Left renal pelvis (tissue), 4 donors: ENCODE measurements at places on chromosomes 6 and 20.
A peak's percentile ranks its signal among the peaks of the same experiment; 100 is the strongest.

- DNase-seq: no peak
Measured at GRCh38 chr20:39849664-39850063, 839.4 kb downstream of the MAFB start.

GRCh38 chr6:119313937-119314884, 35.4 kb downstream of the MAN1A1 start:
- no peak for DNase-seq

- no peak for DNase-seq
Measured at GRCh38 chr6:108294297-108294726, 542 bp upstream of the AFG1L start.

- no peak for DNase-seq
Measured at GRCh38 chr20:41425180-41425884, 58.7 kb upstream of the EMILIN3 start.

GRCh38 chr20:46767127-46767761, 57.8 kb downstream of the SLC2A10 start:
- DNase-seq: no peak

DNA sequence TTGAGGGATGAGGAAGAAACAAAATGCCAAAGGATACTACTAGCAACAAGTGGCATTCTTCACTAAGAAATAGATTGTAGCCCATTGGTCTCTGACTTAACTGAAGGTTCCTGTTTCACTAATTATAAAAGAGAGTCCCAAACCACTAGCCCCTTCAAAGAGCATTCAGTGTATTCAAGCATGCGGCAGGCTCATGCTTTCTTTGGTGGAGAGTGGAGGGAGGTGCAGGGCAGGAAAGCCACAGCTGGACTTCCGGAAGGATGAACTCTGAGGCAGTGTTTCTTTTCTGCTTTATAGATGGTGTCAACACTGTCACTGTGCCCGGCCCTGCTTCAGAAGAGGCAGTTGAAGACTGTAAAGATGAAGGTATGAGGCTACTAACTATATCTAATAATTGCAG, 636.1 kb downstream of the KIF16B start:
- DNase-seq: no peak

- DNase-seq: no peak
Measured at GRCh38 chr20:9839626-9840025, 750 bp upstream of the PAK5 start.

GRCh38 chr6:1212919-1213318, 99.0 kb upstream of the FOXQ1 start:
- DNase-seq: no peak

- peak; percentile 51 for DNase-seq
Measured at GRCh38 chr6:89117211-89118108, at the start of gene SRSF12. Gene SRSF12, minus strand, starts transcription at chr6:89118071. Its CDS starts 184 bp downstream, at chr6:89117887.

DNA sequence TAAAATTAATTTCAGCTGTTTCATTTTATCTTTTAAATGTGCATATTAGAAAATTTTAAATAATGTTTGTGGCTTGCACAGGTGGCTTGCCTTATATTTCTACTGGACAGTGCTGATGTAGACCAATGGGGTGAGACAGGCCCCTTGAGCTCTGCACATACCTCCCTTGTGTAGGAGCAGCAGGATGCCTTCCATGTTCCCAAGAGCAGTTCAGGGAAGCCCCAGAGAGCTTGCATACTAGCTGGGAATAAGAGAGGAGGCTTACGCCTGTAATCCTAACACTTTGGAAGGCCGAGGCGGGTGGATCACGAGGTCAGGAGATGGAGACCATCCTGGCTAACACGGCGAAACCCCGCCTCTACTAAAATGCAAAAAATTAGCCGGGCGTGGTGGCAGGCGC, 61.4 kb downstream of the RFPL4B start:
- no peak for DNase-seq

DNA sequence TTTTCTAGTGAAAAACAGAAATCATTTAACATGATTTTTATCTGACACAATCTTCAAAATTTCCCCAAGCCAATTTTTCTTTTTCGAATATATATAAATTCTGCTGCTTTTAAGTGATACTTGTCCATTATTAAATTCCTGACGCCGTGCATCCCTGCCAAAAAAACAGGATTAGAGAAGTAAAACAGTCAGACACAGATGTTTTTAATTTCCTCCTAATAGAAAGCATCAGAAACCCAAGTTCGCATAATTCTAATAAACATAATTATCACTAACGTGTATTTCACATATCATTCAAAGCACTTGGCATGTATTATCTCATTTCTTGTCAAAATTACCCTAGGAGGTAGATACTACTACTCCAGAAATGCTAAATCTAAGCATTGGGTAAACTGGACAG, 179.5 kb downstream of the ZFP64 start:
- DNase-seq: no peak

DNA sequence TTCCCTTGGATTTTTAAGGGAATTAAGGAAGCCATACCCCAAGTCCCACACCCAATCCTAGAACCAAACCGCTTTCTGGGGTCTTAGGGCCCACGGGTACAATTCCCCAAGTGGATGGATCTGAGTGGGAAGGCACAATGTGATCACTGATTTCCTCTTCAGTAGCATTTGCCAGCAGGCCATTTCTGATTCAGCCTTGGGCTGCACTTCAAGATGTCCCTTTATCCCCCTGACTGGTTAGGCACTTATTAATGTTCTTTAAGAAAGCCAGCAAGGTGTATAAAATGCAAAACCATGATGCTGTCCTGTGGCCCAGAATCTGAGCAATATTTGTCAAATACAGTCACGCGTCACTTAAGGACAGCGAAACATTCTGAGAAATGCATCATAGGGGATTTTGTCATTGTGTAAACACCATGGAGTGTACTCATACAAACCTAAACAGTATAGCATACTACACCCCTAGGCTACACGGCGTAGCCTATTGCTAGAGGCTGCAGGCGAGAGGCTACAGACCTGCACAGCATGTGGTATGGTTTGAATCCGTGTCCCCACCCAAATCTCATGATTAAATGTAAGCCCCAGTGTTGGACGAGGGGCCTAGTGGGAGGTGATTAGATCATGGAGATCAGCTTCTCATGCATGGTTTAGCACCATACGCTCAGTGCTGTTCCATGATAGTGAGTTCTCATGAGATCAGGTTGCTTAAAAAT, 234.2 kb downstream of the NRN1 start:
- DNase-seq: no peak

GRCh38 chr6:111559188-111560097, 46.2 kb downstream of the TRAF3IP2 start:
- DNase-seq: no peak

DNA sequence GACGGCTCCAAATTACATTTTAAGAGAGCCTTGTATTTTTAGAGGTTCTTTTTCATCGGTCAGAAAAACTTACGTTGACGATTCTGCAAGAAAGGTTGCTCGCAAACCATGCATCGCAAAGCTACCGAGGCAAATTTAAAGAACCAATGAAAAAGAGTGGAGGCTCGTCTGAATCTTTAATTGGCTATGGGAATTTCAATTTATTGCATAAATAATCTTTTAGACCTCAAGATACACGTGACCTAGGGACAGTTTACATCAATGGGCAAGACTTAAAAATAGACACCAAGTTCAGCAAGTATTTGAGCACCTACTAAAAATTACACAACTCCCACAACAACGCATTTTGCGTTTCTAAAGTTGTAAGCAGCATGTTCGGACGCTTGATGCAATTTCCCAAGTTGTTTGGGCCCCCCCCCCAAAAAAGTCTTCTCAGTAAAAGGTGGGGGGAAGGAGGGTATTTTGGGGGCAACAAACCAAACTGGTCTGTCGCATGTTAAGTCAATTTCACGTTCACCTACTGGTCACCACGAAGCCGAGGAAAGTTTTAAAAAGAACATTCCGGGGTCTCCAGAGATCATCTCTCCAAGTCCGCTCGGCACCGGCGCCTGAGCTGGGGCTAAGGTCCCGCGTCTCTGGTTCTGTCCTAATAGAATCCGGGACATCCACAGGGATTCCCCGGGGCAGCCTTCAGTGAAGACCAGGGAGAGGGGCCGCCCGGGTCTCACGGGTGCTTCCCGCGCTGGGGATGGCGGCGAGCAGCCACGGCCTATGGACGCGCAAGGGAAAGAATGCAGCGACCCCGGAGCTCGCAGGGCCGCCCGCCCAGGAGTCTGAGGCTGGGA, 851 bp downstream of the SNX5 start:
- DNase-seq: no peak

- DNase-seq: no peak
Measured at GRCh38 chr6:150149146-150149545, 6.3 kb downstream of the PPP1R14C start.

- no peak for DNase-seq
Measured at GRCh38 chr6:135226537-135226936, 45.4 kb downstream of the MYB start.

GRCh38 chr6:163811317-163811716, 396.8 kb downstream of the QKI start:
- DNase-seq: no peak

DNA sequence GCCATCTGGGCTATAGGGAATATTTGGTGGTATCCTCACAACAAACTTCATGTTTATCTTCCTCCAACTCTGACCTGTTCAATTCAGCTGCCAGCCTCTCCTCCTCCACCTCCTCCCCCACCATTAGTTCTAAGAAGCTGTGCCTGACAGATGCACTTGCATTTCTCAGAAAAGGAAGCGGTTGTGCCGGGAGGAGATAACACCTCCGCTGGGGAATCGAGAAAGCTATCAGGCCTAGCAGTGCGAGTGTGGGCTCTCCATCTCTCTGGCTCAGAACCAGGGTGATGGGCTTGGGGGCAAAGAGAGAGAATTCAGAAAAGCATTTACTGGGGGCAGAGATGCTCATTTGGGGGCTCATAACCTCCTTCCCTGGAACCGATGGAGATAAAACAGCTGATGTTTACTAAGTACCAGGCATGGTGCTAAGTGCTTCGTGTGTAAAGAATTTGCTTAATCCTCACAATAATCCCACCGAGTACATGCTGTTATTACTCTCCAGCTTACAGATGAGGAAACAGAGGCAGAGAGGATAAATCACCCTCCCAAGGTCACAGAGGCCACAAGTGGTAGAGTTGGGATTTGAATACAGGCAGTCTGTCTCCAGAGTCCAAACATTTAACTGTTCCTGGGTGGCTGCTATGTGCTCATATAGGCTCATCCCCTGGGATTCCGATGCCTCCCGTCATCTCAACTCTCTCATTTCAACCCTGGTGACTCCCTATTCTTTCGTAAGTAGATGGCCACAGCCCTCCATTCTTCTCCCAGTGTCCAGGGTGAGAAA, 38.3 kb downstream of the COX4I2 start:
- DNase-seq: no peak

- no peak for DNase-seq
Measured at GRCh38 chr6:138278326-138278725, 60.0 kb upstream of the PBOV1 start.

DNA sequence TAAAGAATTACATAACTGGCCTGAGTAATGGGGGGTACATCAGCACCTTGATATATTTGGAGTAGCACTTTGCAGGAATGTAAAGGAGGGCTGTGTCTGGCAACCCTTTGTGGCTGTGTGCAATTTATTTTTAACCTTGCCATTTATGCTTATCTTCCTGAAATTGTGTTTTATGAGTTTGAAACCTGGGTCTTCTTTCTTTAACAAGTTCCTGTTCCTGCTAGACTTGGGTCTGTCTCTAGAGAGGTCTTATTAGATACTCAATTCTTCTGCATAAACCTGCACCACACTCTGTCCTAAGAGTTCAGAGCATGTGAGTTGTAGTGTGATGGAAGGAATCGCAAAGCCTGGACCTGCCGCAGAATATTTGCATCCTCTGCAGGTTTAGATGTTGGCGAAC, 181.0 kb downstream of the JARID2 start:
- no peak for DNase-seq

GRCh38 chr6:41692730-41693129, 42.7 kb downstream of the TFEB start:
- DNase-seq: no peak

DNA sequence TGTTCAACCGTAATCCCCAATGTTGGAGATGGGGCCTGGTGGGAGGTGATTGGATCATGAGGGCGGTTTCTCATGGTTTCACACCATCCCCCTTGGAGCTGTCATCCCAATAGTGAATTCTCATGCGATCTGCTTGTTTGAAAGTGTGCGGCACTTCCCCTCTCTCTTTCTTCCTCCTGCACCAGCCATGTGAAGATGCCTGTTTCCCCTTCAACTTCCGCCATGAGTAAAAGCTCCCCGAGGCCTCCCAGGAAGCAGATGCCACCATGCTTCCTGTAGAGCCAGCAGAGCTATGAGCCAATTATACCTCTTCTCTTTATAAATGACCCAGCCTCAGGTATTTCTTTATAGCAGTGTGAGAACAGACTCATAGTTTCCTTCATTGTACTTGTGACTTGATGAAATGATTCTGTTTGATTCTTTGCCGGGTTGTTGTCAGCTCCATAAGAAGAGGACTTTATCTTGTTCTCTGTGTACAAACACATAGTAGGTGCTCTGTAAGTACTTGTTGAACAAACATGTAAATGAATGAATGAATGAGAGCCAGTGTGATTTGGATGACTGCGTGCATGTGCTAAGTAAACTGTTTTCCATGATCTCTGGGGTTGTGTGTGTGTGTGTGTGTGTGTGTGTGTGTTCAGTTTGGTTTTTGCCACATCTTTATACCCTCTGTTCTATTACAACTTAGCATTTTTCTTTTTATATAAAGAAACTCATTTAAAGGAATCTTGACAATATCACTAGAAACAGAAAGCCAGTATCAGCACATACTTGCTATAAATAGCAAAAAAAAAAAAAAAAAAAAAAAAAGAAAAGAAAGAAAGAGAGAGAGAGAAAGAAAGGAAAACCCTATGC, 22.5 kb upstream of the PTGIS start:
- DNase-seq: no peak

- no peak for DNase-seq
Measured at GRCh38 chr6:16420715-16421461, 182.5 kb downstream of the GMPR start.

- DNase-seq: no peak
Measured at GRCh38 chr6:111411978-111412566, 70.9 kb downstream of the REV3L start.

DNA sequence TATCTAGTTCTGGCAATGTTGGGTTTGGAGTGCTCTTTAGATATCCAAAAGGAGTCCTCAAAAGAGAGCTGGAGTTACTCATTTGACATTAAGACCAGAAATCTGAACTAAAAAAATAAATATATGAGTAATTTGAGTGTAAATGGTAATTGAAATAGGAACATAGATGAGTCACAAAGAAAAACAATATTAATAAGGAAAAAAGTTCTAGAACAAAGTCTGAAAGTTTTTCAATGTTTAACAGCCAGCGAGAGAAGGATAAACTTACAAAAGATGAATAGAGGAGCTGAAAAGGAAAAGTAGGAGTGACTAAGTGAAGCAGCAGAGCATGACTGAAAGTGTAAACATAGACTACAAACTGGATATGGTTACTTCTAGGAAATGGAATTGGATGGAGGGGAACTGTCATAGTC, 46.8 kb downstream of the EPM2A start:
- no peak for DNase-seq

GRCh38 chr20:61799928-61800327, 265.8 kb downstream of the TAF4 start:
- DNase-seq: no peak
